Calu3 (cell line): ENCODE measurements at places on chromosomes 5 and 9. TPM values are rescaled to one million over a fixed set of nuclear protein-coding genes. Genes with fewer than 3 reads are reported as not detected.

DNA sequence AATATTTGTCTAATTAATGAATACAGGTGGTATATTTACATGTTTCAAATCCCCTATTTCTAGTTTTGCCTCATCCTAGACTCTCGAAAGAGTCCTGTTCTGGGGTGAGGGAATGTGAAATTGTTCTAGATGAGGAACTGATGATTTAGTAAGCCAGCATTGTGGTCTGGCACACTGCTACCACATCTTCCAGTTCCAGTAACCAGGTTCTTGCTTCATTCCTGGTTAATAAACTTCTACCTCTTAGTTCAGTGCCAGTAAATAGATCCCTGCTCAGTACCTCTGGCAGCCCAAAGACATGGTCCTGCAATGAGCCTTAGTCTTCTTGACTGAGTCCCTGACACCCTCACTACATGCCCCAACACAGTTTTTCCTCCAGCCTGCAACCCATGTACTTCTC, 207.7 kb downstream of the SREK1 start:
- no peaks in the 10 kb centered on the region for H3K4me1 ChIP-seq
- peaks cover 86% of the 10 kb centered on the region for H3K27me3 ChIP-seq
- no peaks in the 10 kb centered on the region for H3K36me3 ChIP-seq
- H3K27ac ChIP-seq: no peak overlapping the region

DNA sequence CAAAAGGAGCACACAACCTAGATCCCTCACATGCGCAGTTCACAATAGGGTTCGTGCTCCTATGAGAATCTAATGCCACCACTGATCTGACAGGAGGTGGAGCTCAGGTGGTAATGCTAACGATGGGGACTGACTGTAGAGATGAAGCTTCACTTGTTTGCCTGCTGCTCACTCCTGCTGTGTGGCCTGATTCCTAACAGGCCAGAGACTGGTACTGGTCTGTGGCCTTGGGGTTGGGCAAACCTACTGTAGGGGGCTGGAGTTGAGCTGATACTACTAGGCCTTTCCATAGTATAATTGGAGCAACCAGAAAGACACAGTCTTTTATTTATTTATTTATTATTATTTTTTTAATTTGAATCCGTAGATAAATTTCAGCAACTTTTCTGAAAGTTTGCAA, 5.3 kb downstream of the LNPEP start:
- peaks cover 43% of the 10 kb centered on the region for H3K4me1 ChIP-seq
- DNase-seq: no peak
- H3K27ac ChIP-seq: no peak overlapping the region
- H3K27me3 ChIP-seq: no peaks in the 10 kb centered on the region
- no peak overlapping the region for H3K4me3 ChIP-seq

DNA sequence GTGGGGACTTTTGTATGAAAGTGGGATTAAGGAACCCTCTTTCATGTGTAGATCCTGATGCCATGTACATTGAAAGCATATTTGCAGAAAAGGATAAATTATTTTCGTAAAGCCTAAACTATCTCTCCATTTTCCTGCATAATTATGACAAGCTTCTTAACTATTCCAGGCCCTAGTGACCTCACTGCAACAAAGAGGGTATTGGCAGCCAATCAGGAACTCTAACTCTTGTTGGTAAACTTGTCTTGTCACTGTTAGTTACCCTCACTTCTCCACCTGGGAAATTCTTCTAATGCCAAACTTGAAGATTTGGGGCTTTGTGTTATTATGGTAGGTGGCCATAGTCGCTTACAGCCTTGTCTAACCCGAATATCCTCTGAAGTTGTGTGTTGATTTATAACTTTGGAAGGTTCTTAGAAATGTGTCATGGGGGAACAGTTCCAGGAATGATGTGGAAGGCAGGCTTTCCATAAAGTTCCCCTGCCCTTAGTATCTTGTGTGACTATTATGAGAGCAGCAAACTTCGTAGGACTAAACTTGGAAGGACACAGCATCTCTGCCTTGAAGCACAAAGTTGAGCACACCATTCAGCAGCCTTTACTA, 52.5 kb downstream of the IQGAP2 start:
- DNase-seq: no peak
- no peak overlapping the region for H3K4me3 ChIP-seq
- no peaks in the 10 kb centered on the region for H3K36me3 ChIP-seq
- peaks cover 46% of the 10 kb centered on the region for H3K4me1 ChIP-seq

GRCh38 chr9:127518091-127518856, 67.0 kb downstream of the LRSAM1 start:
- H3K27me3 ChIP-seq: no peaks in the 10 kb centered on the region
- no peak for DNase-seq
- H3K4me3 ChIP-seq: no peak overlapping the region
- H3K4me1 ChIP-seq: peaks cover 18% of the 10 kb centered on the region
- peaks cover 71% of the 10 kb centered on the region for H3K36me3 ChIP-seq
- H3K27ac ChIP-seq: peak overlapping the region; percentile 56

- no peaks in the 10 kb centered on the region for H3K27me3 ChIP-seq
- no peak overlapping the region for H3K4me3 ChIP-seq
- H3K27ac ChIP-seq: no peak overlapping the region
- DNase-seq: no peak
- H3K4me1 ChIP-seq: peaks cover 8% of the 10 kb centered on the region
These were observed 482.1 kb upstream of the ZNF608 start for GRCh38 chr5:125228363-125229070.

GRCh38 chr5:89337-90286, 2.4 kb upstream of the PLEKHG4B start:
- peaks cover 73% of the 10 kb centered on the region for H3K27me3 ChIP-seq

- no peaks in the 10 kb centered on the region for H3K36me3 ChIP-seq
- H3K27ac ChIP-seq: no peak overlapping the region
- no peaks in the 10 kb centered on the region for H3K27me3 ChIP-seq
- H3K4me1 ChIP-seq: no peaks in the 10 kb centered on the region
- DNase-seq: no peak
- no peak overlapping the region for H3K4me3 ChIP-seq
These were observed 52.4 kb downstream of the MELK start for GRCh38 chr9:36625006-36625615.

DNA sequence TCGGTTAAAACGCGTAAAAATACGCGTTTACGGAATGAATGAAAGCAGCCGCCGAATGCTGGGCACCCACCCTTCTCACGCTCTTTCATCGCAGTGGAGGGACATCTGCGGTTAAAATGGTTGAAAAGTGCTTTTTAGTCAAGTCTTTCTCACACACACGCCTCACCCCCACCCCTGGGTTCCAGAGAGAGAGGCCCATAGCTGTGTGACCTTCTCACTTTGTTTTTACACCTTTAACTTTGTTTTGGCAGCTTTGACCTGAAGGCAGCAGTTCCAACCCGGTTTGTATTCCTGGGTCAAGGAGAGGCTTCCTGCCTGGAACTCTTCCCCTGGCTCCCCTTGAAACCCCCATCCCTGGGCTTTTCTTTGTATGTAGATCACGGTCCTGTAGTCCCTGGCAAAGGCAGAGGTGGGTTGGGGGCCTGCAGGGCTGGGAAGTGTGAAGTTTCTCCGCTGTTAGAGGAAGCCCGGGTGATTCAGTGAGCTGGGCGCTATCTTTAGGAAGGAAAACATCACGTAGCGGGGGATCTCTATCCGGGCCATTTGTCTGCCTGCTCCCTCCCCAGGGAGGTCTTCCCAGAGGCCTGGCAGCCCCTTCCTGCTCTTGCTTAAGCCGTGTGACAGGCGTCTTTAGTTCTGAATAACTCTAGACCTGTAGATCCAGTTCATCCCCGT, 29.6 kb downstream of the SPRY4 start:
- H3K4me3 ChIP-seq: no peak overlapping the region
- peaks cover 8% of the 10 kb centered on the region for H3K4me1 ChIP-seq
- no peaks in the 10 kb centered on the region for H3K36me3 ChIP-seq
- no peak for DNase-seq

DNA sequence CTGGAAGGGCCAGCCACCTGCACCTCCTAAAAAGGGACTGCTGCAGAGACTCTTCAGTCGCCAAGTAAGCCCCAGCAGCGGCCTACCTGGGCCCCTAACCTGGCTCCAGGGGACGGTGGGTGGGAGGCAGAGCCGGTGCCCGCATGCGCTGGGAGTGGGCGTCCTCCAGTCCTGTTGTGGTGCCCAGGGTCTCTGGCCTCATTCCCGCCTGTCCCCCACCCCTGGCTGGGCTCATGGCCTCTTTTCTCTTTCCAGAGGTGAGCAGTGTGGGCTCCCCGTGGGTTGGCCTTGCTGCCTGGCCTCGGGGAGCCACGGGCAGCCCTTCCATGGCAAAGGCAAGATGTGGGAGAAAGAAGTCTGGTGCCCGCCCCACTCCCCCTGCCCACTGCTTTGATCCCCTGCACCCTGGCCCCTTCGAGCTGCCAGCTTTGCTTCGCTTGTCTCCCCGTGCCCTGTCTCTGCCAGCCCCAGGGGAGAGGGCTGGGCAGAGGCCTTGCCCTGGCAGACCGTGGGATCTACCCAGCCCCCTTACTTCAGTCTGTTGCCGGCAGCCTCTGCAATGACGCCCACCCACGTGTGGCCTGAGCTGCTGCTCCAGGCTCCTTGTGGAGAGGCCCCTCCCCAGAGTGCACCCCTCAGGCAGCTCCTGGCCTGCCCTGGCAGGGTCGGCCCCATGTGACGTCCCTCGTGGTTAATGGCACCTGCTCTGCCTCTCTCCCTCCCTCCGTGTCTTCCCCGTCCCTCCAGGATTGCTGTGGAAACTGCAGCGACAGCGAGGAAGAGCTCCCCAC, 5.4 kb upstream of the PRR7 start:
- H3K36me3 ChIP-seq: peaks cover 86% of the 10 kb centered on the region
- peaks cover 16% of the 10 kb centered on the region for H3K4me1 ChIP-seq
- no peaks in the 10 kb centered on the region for H3K27me3 ChIP-seq
- no peak overlapping the region for H3K27ac ChIP-seq
- no peak overlapping the region for H3K4me3 ChIP-seq

- H3K27ac ChIP-seq: no peak overlapping the region
- H3K36me3 ChIP-seq: no peaks in the 10 kb centered on the region
- peaks cover 12% of the 10 kb centered on the region for H3K27me3 ChIP-seq
These were observed 13.1 kb downstream of the RAB3C start for GRCh38 chr5:58595952-58596351.

MLANA gene
- total RNA-seq: not detected in 2 replicates

KIF12 gene
- 52.3 and 54.0 TPM in 2 replicates for total RNA-seq

RLN1 gene
- total RNA-seq: not detected in 2 replicates

MZB1 gene
- 0.24 TPM in 1 of 2 replicates, not detected in the other for total RNA-seq

CENPH gene
- 17.0 and 17.7 TPM in 2 replicates for total RNA-seq

KIAA1958 gene
- 10.5 and 13.0 TPM in 2 replicates for total RNA-seq

CYLC2 gene
- not detected in 2 replicates for total RNA-seq
